ENCODE measurements at places on chromosomes 7 and 10.

DNA sequence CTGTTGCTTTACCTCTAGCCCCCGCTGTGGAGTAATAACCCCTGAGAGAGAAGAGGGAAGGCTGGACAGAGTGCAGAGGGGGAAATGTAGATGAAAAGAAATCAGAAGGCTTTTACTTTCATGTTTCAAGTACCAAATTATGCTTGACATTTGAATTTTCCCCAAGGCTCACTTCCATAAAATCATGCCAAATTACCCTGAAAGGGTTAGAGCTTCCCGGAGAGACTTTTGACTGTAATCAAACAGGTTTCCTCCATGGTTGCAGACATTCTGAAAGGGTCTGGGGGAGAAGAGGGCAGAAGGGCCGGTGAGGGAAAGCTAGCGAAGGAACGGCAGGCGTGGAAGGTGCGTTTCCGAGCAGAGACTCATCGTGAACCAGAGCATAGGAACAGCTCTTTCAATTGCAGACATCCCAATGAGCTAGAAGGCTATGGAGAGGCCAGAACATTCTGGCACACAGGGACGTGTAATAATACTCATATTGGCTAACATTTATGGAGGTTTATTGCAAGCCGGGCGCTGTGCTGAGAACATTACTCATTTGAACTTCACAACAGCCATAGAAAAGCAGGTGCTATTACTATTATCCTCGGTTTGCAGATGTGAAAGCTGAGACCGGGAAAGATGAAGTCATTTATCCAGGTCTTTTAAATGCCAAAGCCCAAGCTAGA lies 620.8 kb upstream of the AUTS2 start:
- DNase-seq: no peak

DNA sequence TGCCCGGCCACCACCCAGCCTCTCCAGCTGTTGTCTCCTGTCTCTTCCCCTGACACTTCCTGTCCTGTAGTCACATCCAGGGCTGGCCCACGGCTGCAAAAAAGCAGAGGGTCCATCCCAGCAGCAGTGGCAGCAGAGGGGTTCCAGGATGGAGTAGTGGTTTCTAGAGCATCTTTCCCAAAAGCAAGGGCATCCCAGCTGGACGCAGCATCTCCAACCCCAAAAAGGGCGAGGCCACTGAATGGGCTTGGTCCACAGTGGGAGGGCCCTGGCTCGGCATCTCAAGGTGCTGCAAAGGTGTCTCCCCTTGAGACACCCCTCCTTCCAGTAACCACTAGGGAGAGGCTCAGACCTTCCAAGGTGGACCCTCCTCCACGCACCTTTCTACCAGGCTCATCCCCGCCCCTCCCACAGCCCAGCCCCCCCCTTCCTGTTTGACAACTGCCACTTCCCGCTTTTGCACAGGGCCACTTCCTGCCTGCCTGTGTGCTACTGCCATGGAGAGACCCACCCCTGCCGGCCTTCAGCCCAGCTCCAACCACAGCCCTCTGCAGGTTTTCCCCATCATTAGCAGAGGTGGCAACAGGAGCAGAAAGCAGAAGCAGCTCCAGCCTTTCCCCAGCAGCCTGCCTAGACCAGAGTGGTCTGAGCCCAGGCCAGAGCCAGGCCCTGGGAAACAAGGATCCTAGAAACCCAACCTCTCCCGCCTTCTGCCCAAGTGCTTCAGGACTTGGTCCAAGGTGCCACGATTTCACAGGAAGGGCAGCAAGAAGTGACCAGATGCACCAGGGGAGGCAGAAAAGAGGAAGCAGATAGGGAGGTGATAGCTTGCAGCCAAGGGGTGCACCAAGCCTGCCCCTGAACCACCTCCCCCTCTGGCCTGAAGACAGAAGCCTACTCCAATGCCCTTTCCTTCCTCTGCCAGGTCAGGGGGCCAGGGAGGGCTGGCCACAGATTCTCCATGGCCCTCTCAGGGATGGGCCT lies 8.6 kb downstream of the CAMK2G start:
- DNase-seq: no peak

GRCh38 chr7:96418581-96418980 lies 96.7 kb upstream of the SLC25A13 start:
- DNase-seq: no peak

- DNase-seq: no peak
These were observed 4.1 kb downstream of the SH3PXD2A start for GRCh38 chr10:103851261-103851660.

DNA sequence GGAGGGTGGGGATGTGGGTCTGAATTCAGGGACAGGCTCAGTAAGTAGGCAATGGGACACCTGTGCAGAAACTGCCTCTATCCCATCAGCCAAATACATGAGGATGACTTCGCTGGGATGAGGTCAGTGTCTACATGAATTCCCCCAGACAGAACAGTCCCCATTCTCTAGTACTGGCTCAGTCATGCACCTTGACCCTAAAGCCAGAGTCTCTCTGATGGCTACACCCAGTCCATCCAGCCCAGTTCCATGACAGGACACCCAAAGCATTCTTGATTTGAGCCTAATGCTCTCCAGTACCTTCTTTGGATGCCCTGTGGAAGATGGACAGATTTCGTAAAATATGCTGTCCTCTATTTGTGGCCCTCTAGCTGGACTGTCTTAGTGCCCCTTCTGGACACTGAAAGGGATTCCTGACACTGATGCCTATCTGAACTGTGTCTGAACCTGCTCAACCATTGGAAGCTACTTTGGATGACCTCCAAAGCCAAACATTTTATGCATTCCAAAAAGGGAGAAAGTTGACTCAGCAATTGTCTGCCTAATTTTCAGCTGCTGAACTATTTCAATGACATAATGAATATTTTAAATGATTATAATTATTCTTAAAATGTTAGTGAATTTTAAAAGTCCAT lies 14.6 kb downstream of the SFRP4 start:
- DNase-seq: no peak

DNA sequence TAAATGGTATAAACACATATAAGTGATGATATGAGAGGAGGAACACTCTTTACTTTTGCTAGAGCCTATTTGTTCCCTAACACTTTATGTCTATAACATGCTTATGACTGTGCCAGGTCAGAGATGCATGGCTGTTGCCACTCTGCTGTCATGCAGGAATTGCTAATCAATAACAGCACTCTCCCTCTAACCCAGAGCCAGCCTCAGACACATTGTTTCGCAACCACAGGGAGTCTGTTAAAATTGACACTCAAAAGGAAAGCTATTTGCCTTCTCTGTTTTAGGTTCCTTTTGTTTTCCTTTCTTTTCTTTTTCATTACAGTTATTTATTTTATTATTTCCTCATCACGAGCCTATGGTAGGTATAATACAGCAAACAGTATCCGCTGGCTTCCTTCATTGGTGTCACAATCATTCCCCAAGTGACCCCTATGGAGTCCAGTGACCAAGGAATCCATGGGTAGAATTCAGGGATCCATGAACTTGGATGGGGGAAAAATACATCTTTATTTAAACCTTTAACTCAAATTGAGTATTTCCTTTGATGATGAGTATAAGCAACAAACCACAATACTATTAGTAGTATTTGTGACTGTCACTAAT lies 6.8 kb downstream of the PON2 start:
- peak; percentile 41 for DNase-seq

GRCh38 chr10:130416334-130417150 lies 280.4 kb downstream of the GLRX3 start:
- DNase-seq: peak; percentile 54

- DNase-seq: no peak
These were observed 25.7 kb upstream of the LRRC4 start for GRCh38 chr7:128056901-128057300.

DNA sequence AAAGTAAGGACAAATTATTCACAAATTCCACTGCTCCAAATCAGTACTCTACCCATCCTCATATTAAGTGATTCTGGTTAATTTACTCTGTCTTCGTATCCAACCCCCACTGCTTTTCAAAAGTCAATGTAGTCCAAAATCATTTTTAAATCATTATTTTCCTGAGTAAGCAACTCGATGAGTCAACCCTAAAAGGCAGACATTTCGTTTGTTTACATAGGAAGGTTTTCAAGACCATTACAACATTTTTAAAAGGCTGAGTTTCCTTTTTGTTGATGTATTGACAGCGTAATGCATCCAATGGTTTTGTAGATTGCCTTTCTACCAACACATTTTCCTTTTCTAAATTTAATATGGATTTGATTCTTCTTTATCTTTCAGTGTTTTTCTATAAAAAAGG lies 523.0 kb upstream of the ANKRD30A start:
- DNase-seq: no peak

DNA sequence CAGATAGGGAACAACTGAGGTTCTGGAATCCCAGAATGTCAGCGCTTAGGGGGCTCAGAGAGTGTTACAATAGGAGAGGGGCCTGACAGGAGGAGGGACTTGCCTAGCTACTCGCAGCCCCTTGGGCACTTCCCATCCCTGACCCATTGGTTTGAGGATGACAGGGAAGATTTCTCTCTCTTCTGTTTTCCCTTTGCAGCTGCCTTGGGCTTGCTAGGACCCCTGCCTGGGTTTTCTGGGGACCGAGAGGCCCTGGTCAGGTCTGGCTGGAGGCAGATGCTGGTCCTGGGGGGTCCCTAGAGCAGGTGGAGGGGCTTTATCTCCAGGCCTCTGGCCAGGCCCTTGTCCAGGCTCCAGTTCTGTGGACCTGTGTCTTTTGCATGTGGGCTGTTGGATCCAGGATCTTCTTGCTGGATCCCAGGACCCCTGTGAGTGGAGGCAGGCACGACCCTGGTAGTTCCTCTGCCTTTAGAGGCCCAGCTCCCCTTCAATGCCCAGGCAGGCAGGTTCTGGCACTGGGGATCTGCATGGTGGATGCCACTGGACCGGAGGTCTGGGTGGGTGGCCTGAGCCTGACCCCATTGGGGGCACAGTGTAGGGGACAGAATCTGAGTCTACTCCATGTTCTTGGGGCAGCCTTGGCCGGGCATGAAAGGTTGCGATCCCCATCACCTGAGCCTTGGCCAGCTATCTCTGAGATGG lies 26.9 kb downstream of the RAMP3 start:
- DNase-seq: no peak

DNA sequence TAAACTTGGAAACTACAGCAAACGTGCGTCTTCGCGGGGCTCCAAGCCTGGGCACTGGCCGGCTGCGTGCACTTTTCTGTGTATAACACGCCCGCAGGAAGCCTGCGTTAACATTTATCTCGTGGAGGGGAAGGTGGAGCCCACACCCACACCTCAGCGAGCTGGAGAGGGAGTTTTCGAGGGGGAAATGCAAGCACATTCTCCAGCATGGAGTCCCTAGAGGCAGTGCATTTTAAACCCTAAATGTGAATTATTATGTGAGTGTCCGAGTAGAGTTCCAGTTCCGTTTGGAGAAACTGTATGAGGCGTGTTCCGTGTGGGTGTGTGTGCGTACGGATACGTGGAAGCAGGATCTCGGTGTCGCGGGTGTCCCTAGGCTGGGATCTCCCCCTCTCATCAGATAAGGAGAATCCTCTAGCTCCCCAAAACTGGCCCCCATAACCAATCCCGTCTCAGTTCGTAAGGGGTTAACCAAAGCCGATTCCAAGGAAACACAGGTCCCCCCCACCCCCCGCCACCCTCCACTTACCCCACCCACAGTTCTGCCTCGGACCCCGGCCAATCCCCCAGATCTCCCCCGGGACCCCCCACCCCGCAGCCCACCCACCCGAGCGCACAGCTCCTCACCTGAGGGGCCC lies 403 bp downstream of the CDK6 start:
- DNase-seq: no peak

DNA sequence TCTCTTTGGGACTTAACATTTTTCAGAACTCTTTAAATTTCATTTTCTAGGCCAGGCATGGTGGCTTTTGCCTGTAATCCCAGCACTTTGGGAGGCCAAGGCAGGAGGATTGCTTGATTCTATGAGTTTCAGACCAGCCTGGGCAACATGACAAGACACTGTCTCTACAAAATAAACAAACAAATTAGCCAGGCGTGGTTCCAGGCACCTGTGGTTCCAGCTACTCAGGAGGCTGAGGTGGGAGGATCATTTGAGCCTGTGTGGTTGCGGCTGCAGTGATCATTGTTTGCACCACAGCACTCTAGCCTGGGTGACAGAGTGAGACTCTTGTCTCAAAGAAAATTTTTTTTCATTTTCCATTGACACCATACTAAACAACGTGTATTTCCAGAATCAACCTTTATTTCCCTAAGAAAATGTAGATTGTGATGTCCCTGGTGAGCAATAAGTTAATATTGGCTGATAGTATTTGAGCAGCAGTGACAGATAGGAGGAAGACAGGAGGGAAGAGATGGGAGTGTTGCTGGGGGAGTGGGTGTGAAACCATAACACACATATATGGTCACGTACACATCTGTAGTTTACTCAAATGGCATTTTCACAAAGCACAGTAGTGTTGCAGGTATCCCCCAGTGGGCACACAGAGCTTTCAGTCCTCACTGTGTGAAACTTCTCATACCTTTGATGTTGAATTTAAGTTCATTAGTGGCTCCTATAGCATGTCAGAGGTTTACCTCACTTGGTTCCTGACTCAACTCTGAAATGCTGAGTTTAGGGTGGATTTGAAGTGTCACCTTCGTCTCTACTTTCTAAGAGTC lies 205.6 kb downstream of the AUTS2 start:
- DNase-seq: no peak

DNA sequence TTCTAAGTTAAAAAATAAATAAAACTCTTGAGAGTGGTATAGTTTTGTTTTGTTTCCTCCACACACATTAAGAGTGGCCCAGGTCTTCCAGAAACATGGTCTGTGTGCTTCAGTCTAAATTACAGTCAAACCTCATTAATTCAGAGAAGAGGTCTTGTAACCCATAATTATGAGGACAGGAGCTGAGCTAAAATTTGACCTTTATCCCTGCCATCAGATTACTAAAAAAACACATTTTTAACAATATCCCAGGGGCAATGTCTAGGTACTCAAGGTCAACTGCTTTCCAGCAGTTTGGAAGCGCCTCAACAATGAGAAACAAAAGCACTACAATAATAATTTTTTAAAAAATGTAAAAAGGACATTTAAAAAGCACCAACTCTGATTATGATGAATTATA lies 184.1 kb upstream of the PFKP start:
- no peak for DNase-seq

GRCh38 chr7:28815928-28816373 lies 142.2 kb downstream of the TRIL start:
- no peak for DNase-seq

- DNase-seq: no peak
These were observed 34.1 kb upstream of the OCM2 start for GRCh38 chr7:98024075-98024474.

- no peak for DNase-seq
These were observed 12.9 kb downstream of the BAG3 start for GRCh38 chr10:119663866-119664698.

DNA sequence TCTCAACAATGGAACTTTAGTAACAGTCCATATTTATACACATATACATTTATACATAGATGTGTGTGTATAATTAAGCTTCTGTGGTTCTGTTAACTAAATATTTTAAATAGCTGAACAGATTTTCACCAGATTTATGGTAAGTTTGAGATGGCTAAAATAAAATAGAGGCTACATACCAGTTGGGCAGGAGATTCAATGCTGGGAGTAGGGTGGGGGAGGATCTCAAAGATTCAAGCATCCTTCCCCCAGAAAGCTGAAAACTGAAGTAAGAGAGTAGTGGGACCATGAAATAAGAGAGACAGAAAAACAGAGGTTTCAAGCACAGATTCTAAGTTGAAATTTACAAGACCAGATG lies 14.0 kb downstream of the LRRC17 start:
- DNase-seq: no peak
